ENCODE measurements at places on chromosomes 13 and 19. TPM values are rescaled to one million over a fixed set of nuclear protein-coding genes. Genes with fewer than 3 reads are reported as not detected.

Gene HCN2
- not detected for polyA plus RNA-seq

Gene TUBB4A
- polyA plus RNA-seq: 0.24 TPM

Gene INSL3
- not detected for polyA plus RNA-seq

Gene PRKCG
- 0.09 TPM for polyA plus RNA-seq

Measured in muscle of arm (tissue), 14 donors.